ENCODE measurements at places on chromosomes 6 and 20.

DNA sequence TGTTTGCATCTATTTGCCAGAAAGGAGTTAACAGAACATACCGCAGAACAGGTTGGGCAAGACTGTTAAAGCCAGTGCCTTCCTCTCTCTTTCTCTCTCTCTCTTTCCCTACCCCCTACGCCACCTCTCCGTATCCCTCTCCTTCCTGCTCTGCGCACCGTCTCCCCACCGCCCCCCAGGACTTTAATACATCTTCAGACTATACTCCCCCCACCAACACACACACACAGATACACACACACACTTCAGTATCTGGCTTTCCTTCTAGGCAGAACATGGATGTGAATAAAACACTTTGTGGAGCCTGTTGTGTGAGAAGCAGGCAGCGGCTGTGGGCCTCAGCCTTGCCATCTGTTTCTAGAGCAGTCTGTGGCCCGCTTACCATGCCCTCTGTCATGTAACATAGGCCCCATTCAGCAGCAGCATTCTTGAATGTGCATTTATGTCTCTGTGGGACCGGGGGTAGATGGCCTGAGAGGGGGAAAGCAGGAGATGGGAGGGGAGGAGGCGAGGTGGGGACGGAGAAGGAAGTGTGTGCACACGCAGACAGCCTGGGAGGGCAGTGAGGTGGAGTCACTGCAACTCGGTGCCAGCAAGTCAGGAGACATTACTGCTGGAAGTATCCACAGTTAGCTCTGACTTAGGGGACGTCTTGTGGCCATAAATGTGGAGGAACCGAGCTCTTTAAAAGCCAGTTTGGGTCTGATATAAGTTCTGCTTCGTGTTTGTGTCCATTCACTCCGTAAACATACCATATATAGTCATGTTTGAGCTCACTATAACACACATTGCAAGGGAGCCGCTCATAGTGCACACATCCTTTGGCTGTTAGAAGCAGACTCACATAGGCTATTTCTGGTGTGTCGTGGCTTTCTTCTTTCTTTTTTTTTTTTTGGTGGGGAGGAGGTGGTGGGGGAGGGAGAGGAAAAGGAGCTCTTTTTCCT, 38.4 kb downstream of the RREB1 start:
- no peak for DNase-seq

DNA sequence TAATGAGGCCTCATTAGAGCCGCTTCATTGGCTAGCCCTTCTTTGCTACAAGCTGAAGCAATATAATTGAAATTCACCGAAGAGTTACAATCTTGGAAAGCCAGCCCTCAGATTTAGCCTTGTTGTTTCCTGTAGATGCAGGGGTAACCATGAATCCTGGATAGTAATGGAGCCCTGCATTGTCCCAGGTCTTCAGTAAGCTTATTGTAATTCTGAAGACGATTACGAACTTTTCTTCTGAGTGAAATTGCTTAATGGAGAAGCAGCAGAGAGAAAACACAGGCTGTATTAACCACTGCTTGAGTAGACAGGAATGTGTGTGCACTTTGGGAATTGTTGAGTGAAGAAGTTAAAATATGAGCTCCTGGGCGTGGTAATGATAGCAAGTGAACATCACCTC, 26.3 kb upstream of the NAA20 start:
- DNase-seq, result no peak

DNA sequence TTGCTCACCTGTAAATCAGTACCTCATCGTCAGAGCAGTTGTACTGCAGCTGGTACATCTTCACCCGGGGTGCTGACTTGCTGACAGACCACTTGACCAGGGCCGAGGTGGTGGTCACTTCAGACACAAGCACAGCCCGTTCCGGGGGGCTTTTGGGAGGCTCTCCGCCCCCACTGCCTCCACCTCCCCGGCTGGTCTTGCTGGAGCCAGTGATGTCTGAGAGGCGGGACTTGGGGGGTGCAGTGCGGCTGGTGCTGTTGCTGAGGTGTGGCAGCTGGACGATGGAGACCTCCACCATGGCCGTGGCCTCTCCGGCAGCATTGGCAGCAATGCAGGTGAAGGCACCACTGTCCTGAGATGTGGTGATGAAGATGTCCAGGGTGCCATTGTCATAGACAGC, 155.5 kb downstream of the LRFN2 start:
- DNase-seq, result no peak

GRCh38 chr6:68473433-68474210, 161.5 kb upstream of the ADGRB3 start:
- DNase-seq, result no peak

DNA sequence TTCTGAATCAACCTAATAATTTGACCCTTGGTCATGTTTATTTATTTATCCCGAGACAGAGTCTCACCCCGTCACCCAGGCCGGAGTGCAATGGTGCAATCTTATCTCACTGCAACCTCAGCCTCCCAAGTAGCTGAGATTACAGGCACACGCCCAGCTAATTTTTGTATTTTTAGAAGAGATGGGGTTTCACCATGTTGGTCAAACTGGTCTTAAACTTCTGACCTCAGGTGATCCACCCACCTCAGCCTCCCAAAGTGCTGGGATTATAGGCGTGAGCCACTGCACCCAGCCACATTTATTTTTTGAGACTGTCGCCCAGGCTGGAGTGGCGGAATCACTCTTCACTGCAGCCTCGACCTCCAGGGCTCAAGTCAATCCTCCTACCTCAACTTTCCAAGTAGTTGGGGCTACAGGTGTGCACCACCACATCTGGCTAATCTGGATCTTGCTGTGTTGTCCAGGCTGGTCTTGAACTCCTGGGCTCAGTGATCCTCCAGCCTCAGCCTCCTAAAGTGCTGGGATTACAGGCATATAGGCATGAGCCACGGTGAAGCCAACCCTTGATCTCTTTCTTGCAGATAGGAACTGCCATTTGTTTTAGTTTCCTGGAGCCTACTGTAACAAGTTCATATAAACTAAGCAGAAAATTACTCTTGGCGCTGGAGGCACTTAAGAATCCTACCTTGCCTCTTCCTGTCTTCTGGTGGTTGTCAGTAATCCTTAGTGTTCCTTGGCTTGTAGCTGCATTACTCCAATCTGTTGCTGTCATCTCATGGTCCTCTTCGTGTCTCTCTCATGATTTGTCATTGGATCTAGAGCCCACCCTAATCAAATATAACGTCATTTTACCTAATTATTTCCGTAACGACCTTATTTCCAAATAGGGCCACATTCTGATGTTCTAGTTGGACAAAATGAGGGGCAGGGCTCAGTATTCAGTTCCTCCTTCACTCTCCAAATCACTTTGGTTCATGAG, 2.3 kb downstream of the RPS18 start:
- DNase-seq, result no peak

DNA sequence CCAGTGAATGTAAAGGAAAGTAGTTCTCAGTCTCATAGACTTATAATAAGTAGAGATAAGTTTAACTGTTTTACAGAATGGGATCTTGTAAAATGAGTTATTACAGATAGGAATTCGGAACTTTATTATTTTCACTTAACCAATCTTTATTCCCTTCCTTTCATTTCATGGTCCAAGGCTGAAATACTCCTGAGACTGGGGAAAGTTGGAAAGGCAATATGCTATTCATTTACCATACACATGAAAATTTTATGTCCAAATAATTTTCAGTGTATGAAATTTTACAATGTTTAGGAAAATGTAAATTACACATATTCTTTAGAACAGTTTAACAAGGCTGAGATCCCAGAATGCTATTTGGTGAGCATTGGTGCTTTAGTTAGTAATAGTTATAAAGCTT, 62.3 kb downstream of the HMGCLL1 start:
- no peak for DNase-seq

GRCh38 chr6:9461188-9461587, 953.7 kb downstream of the TFAP2A start:
- no peak for DNase-seq

- no peak for DNase-seq
Observed at GRCh38 chr6:167153521-167153959, 4.2 kb downstream of the GPR31 start.

DNA sequence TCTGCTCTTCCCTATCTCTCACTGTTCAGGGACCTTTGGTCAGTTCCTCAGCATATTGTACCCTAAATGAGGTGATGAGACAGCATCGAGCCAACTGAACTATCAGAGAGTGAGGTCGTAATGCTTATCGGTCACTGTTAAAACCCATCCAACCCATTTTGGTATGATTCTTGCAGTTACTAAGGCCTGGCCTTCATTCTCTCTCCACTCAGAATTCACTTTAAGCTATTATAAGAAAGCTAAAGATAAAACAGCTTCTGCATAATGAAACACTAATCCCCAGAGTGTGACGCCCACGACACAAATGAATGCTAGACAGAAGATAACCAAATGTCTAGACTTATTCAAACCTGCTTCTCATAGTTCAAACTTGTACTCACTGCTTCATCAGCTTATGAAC, 175.8 kb downstream of the GMPR start:
- no peak for DNase-seq

DNA sequence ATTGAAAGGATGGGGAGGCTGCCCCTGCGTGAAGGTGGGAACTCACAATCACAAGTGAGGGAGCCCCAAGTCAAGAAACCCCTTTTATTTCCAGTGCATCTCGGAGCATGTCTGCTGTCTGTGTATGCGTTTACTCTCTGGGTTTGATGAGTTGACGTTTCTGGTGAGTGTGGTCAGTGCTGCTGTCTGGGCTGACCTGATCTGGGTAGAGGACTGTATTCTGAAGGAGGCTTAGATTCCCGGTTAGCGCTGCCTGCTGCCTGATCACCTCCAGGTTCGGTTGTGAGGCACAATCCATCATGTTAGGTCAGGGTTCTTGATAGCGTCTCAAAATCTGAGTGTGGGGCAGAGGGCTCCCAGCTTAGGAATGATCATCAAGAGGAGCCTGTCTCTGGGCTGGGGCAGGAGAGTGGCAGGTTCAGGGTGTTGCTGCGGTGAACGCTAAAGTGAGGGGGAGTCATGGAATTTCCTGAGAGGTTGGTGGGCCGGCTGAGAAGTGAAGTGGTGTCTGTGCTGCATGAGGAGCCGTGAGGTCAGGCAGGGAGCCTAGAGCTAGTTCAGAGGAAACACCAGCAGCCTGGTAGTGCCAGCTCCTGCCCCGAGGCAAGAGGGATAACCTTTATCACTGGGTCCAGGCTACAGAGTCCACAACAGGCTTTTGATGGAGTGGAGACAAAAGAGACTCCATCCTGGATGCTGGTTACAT, 225.3 kb upstream of the CST7 start:
- no peak for DNase-seq

- no peak for DNase-seq
Observed at GRCh38 chr6:127932708-127933107, 31.9 kb upstream of the THEMIS start.

DNA sequence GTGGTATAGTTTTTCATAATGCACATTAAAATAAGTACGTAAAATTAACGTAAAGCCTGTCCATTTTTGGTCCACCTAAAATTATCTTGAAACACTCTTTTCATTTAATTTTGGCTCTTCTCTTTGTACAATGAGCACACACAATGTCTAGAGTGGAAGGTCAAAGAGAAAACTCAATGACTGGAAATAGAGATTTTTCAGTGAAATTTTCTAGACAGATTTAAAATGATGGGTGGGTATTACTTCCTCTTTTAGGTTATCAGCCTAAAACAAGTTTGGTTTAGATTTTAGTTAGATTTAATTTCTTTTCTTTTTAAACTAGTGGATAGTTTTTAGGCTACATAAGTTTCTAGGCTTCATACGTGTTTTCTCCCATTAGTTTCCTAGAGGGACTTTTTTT, 24.9 kb downstream of the DSE start:
- no peak for DNase-seq

DNA sequence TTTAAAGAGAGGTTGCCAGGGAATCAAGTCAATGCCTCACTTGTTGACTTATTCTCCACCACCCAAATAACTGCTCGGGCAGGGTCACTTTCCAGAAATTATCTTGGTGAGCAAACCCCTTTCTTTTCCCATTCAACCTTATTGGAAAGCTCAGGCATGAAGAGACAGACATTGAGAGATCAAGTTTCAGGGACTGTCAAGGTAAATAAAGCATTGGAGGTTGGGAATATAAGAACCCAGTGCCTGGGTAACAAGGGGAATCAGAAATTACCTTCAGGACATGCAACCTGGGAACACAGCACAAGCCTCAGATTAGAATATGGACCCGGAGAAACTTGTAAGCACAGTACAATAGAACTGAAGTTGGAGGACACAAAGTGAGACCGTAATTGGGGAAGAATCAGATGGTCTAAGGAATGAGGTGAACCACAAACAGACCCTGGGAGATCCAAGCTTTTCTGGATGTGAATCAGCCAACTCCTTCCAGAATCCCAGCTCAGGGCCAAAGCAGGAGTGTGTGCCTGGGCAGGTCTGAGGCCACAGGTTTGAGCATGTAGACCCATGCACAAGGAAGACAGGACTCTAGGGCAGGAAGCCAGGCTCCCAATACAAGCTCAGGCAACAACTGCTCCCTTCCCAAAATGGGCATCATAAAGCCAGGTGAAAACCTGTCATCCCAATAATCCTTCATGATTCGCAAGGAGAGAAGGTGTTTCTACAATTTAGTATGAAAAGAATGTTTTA, 512.8 kb downstream of the MAFB start:
- DNase-seq, result no peak

DNA sequence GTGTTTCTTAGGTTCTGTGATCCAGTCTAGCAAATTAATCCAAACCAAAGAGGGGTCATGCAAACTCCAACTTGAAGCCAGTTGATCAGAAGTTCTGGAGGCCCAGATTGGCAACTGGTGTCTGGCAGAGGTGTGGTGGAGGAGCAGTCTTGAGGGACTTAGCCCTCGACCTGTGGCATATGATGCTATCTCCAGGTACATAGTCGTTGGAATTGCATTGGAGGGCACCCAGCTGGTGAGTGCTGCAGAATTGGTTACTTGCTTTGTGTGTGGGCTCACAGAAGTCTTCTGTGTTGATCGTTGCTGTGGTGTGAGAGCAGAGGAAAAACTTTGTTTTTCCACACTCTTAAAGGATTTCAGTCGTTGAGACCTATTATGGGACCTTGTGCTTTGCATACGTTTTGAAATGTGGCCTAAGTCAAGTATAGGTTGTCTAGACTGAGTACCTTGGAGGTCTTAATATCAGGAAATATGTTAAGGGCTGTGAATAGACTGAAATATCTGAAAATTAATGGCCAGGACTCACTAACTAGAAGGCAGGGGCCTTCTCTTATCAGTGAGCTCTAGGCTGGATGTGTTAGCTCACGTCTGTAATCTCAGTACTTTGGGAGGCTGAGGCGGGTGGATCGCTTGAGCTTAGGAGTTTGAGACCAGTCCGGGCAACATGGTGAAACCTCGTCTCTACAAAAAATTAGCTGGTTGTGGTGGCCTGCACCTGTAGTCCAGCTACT, 7.8 kb downstream of the PANK2 start:
- no peak for DNase-seq
